Effector CD4-positive, alpha-beta T cell (primary cell): ENCODE measurements at places on chromosomes 1 and 21.

- no peak for DNase-seq
Measured at GRCh38 chr1:26190373-26190987, at the start of gene CATSPER4. Gene CATSPER4, plus strand, starts transcription at chr1:26190602. Its CDS starts 26 bp downstream, at chr1:26190628.

GRCh38 chr1:36440646-36441045 is 9.6 kb downstream of the OSCP1 start:
- DNase-seq: no peak

- DNase-seq: no peak
Measured at GRCh38 chr1:70556541-70556940, 145.5 kb downstream of the CTH start.

DNA sequence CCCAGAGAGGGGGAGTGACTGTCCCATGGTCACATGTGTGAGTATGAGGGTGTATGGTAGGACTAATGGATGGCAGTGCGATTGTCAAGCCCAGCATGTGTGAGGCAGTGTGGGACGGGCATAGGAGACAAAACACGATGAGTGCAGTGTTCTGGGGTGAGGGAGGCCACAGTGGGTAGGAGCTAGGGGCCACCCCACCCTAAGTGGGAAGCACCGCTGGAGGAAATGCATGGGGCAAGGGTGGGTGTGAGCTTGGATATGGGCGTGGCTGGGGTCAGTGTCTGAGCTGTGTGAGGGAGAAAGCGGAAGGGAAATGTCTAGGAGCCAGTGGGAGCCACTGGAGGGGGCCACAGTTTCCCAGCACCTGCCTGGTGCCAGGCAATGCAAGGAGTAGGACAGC is 56.5 kb downstream of the FOXO6 start:
- DNase-seq: no peak

DNA sequence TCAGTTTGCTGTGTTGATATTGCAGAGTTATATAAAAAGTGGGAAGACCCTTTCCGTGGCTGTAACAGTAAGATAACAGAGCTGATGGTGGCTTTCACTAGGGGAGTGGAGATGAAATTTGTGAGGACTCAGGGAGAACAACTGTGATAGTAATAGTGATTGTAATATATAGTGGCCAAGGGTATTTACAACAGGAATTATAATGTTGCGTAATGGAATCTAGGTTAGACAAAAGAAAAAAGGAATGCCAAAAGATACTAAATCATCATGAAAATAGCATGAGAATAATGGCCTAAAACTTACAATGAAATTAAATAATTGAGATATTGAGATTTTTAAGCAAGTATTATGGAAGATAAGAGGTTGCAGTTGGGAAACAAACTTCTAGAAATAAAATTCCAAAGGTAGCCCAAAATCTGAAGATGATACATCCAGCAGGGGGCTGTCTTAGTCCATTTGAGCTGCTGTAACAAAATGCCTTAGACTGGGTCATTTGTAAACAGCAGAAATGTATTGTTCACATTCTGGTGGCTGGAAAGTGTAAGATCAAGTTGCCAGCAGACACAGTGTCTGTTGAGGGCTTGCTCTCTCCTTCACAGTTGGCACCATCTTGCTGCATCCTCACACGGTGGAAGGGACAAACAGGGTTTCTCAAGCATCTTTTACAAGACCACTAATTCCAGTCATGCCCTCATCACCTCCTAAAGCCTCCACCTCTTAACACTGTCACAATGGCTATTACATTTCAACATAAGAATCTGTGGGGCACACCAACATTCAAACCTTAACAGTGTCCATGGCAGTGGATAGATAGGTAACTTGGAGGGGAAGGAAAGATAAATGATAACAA is 711.2 kb downstream of the MRPL39 start:
- DNase-seq: no peak

DNA sequence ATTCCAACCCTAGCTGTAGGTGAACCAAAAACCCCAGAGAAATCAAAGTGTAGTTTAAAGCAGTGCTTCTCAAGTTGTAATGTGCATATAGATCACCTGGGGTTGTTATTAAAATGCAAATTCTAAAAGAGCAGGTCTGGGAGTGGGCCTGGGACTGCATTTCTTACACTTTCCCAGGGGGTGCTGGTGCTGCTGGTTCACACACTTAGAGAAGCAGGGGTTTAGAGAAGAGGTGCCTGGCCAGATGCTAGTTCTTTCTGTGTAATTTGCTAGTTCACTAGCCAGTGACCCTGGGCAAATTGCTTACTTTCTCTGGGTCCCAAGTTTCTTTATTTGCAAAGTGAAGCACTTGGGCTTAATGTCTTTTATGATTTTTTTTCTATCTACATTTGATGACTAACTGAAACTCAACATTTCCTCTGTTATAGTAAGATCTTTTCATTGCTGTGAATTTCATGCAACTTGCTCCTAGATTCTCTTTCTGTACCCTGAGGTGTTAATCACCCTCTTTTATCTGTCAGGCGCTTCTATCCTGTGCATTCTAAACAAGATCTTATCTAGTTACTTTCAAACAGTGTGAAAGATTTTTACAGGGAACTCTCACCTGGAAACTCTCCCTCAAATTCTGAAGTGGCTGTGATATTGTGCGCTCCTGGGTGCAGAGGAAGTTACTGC is 141.9 kb upstream of the UBE2U start:
- no peak for DNase-seq

- DNase-seq: no peak
Measured at GRCh38 chr1:74513411-74514300, 1.2 kb upstream of the LRRC53 start.

GRCh38 chr1:205284420-205285144 is 37.0 kb downstream of the NUAK2 start:
- peak; percentile 88 for DNase-seq

DNA sequence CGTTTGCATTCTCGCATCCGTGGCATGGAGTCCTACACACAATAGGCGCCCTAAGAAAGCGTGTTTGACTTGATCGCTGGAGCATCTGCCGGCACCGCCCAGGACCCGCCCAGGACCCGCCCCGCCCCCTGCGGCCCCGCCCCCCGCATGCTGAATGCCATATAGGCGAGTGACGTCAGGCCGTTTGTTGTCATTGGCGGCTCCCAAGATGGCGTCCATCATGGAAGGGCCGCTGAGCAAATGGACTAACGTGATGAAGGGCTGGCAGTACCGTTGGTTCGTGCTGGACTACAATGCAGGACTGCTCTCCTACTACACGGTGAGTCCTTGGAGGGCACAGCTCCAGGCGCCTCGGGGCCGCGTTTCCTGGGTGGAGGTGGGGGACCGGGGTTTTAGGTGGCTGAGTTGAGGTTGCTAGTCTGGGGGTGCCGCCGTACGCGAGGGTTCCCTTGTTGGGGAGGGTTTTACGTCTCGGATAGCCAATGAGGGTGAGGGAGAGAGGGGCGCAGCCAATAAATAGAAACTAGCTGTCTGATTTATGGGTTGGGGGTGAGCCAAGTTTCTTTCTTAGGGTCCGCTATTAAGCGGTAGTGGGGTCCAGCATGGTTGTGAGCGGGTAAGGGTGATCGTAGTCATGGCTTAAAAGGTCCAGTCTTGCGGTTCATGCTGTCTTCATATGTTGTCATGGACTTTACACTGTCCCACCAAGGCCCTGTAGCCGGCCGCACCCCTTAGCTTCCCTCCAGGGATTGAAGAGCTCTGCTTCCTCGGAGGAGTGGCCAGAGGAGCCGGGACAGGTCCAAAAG is at the start of gene OSBPL9:
Gene OSBPL9 (plus strand): TSS at position 190 of the 806 bp plus-strand sequence. CDS start 19 bp downstream, at position 209.
- DNase-seq: peak; percentile 87

DNA sequence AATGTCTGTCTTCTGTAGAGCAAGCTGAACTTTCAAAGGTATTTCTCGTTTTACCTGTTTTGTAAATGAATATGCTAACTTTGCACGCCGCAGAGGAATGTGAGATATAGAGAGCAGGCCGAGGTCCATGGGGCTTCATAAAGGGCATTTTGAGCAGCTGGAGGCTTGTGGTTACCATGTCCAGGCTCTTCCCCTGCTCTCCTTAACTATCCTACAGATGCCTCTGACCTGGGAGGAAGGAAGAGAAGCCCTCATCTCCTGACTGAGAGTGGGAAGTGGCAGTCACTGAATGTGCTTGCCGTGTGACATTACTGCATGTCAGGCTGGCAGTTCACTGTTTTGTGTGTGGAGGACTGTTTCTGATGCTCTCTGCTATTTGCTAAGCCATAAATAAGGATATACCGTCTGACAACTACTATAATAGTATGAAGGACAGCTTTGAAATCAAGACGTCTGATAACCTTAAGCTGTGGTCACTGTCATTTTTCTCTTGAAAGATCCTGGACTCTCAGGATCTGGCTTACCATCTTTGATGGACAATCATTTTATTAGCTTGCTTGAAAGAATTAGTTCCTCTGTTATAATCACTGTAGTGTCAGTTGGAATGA is 92.2 kb downstream of the DYRK1A start:
- no peak for DNase-seq

GRCh38 chr1:161737625-161738024 is 12.0 kb upstream of the DUSP12 start:
- DNase-seq: no peak

DNA sequence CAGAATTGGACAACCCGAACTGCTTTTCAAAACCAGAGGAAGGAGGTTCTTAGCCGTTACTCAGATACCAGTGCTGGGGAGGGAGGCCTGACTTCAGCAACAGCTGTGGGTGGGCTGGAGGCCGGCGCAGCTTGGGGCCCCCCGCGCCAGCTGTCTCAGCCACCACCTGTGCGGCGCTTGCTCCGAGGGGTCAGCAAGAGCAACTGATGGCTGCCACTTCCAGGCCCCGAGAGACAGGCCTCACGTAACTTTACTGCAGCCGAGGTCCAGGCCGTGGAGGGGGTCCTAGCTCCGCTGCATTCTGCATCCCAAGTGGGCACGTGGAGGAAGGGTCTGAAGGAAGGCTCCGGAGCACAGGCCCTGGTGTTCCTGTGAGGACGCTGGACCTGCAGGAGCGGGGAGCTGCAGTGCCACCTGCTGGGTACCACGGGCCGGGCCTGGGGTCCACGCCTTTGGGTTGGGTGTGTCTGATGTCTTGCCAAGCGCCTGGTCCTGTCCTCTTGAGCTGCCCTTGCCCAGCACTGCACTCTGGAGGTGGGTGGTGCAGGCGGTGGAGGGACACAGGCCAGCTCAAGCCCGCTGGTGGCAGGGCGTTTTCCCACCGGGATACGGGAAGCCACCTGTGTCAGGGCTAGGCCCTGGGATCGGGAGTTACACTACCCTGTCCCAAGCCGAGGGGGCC is 9.8 kb downstream of the THAP3 start:
- peak; percentile 12 for DNase-seq

DNA sequence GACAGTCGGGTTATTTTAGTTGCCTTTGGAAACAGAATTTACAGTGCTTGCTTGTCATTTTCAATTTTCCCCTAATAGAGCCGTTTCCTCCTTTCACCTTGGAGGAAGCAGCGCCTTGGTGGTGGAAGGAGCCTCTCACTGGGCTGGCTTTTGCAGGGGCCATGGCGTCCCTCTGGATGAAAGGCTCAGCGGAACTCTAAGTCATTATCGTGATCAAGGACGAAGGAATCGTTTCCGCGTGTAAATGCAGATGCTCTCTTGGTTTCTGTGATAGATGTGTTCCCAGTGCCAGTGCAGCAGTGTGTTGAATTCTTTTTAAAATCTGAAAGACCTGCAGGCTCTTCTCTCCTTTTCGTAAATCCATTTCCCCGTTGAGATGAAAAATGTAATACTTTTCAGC is 126.2 kb upstream of the LMO4 start:
- no peak for DNase-seq

- DNase-seq: peak; percentile 88
Measured at GRCh38 chr1:172443666-172444453, at the start of gene PIGC. Gene PIGC, minus strand, starts transcription at chr1:172444069. Its CDS starts 1,447 bp downstream, at chr1:172442622.

DNA sequence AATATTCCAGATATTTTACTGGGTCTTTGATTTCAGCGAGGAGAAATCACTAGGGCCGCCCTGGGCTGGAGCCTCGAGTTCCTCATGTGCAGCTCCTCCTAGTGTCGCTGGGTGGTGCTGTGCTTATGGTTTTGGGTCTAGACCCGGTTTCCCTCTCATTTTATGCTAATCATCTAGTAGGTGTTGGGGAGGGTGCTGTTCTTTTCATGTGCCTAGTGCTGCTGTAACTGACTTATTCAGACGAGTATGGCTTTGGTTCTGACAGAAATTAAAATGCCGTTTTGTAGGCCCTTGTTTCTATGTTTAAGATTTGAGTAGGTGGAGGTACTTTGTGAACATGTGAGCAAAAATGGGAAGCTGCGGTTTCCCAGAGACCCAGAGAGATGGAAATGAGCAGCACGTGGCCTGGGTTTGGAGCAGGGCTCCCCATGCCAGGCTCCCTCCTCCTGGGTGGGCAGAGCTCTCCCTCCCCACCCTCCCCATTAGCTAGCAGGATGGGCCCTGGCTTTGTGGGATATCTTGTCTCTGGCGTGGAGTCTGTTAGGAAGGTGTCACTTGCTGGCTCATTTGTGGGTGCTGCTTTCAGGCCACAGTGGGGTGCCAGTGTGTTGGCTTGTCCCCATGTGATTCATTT is 74.0 kb upstream of the GPR88 start:
- DNase-seq: peak; percentile 28

DNA sequence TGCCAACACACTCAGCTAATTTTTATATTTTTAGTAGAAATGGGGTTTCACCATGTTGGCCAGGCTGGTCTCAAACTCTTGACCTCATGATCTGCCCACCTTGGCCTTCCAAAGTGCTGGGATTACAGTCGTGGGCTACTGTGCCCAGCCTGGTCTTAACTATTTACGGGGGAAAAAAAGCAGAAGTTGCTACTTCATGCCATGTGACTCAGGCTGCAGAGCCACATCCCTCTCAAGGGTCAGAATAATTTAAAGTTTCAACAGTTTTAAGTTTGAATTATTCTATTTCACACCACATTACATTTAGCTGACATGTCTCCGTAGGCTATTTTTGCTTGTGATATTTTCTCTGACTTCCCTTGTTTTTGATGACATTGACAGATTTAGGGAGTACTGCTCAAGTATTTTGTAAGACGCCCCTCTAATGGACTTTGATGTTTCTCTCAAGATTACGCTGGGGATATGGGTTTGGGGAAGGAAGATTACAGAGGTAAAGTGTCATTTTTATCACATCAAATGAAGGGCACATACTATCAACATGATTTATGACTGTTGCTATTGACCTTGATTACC is 14.6 kb upstream of the AGBL4 start:
- DNase-seq: no peak

GRCh38 chr1:107649023-107649422 is 316.0 kb downstream of the VAV3 start:
- DNase-seq: no peak

DNA sequence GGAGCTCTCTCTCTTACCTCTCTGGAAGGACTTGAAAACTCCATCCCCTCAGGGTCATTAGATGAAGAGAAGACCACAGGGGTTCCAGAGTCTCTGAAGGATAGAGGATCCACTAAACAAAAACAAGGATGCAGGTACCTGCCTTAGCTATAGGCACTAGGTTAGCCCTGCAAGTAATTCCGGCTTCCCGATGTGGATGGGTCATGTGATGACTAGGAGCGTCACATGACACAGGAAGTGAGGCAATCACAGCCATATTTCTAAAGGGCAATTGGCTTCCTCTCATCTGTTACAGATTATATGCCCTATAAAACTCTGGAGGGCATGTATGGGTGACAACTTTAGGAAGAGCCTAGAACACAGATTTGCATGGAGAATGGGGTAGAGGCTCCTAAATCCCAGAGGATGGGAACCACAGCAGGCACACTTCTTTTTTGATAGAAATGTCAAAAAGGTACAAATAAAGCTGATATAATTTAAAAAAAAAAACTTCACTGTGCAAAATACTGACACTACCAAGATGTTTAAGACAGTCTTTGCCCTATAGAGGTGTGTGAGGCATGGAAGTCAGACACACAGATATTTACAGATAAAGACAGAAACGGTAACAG is 14.1 kb downstream of the ENTREP3 start:
- DNase-seq: peak; percentile 64
